HepG2 (cell line): ENCODE measurements at places on chromosomes 7 and 10. TPM values are rescaled to one million over a fixed set of nuclear protein-coding genes. Genes with fewer than 3 reads are reported as not detected.

Gene TMEM229A
- total RNA-seq, result not detected in 2 replicates

- no peak for DNase-seq
- peak overlapping the region; percentile 92 for H3K27ac ChIP-seq
- no peaks in the 10 kb centered on the region for H3K36me3 ChIP-seq
- H3K4me1 ChIP-seq, result peaks cover 55% of the 10 kb centered on the region
- no peaks in the 10 kb centered on the region for H3K27me3 ChIP-seq
- no peak overlapping the region for H3K4me3 ChIP-seq
Observed at GRCh38 chr7:76252021-76252420, 50.3 kb downstream of the SRRM3 start.

Gene TET1
- total RNA-seq, result 7.3 and 10.6 TPM in 2 replicates

GRCh38 chr10:130485236-130485957 is 349.2 kb downstream of the GLRX3 start:
- no peak for DNase-seq
- H3K4me1 ChIP-seq, result no peaks in the 10 kb centered on the region
- no peak overlapping the region for H3K4me3 ChIP-seq

Gene MUC3A
- not detected in 2 replicates for total RNA-seq

Gene PPP1R17
- not detected in 2 replicates for total RNA-seq

DNA sequence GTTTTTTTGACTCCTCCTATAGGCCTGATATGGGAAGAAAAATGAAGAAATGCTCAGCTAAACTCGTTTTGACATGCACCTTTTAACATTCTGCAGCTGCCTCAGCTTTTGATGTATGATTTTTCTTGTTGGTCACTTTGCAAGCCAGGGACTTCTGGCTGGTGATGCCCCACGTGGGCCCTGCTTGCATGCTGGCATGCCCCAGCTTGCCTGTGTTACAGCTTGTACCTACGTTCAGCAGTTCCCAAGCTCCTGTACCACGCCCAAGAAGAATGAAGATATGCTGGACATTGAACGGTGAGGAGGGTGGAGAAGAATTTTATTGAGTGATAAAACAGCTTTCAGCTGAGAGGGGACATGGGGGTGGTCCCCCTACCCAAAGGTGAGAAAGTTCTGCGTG is 245.6 kb upstream of the FZD8 start:
- H3K4me3 ChIP-seq, result no peak overlapping the region
- DNase-seq, result no peak
- no peaks in the 10 kb centered on the region for H3K27me3 ChIP-seq
- no peaks in the 10 kb centered on the region for H3K4me1 ChIP-seq
- no peak overlapping the region for H3K27ac ChIP-seq

DNA sequence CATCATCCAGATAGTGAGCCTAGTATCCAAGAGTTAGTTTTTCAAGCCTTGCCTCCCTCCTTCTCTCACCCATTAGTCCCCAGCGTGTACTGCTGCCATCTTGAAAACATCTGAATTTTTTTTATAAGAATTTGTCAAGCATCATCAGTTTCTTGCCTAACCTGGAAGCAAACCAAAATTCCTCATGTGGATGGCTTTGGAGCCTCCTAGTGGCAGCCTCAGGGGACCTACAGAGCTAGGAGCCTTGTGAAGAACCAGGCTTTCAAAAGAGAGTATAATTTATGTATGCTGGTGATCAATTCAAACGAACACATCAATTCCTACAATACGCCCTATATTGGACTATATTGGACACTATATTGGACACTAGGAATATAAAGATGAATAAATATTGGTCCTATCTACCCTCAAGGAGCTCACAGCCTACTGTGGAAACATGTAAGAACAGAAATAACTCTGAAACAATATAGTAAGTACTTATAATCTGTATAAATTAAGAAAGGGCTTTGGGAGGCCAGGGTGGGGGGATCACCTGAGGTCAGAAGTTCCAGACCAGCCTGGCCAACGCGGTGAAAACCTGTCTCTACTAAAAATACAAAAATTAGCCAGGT is 63.4 kb downstream of the HPSE2 start:
- DNase-seq, result peak; percentile 32
- no peaks in the 10 kb centered on the region for H3K36me3 ChIP-seq
- no peak overlapping the region for H3K4me3 ChIP-seq
- H3K27ac ChIP-seq, result no peak overlapping the region
- H3K27me3 ChIP-seq, result no peaks in the 10 kb centered on the region
- no peaks in the 10 kb centered on the region for H3K4me1 ChIP-seq

Gene PAPSS2
- total RNA-seq, result 0.11 and 0.17 TPM in 2 replicates

- H3K4me3 ChIP-seq, result no peak overlapping the region
- H3K27ac ChIP-seq, result no peak overlapping the region
- no peak for DNase-seq
Observed at GRCh38 chr7:4748231-4748681, 27.2 kb upstream of the AP5Z1 start.

Gene ARMC3
- not detected in 2 replicates for total RNA-seq

Gene TACC2
- 11.8 and 16.1 TPM in 2 replicates for total RNA-seq
